ENCODE measurements at places on chromosomes 1 and 21.

DNA sequence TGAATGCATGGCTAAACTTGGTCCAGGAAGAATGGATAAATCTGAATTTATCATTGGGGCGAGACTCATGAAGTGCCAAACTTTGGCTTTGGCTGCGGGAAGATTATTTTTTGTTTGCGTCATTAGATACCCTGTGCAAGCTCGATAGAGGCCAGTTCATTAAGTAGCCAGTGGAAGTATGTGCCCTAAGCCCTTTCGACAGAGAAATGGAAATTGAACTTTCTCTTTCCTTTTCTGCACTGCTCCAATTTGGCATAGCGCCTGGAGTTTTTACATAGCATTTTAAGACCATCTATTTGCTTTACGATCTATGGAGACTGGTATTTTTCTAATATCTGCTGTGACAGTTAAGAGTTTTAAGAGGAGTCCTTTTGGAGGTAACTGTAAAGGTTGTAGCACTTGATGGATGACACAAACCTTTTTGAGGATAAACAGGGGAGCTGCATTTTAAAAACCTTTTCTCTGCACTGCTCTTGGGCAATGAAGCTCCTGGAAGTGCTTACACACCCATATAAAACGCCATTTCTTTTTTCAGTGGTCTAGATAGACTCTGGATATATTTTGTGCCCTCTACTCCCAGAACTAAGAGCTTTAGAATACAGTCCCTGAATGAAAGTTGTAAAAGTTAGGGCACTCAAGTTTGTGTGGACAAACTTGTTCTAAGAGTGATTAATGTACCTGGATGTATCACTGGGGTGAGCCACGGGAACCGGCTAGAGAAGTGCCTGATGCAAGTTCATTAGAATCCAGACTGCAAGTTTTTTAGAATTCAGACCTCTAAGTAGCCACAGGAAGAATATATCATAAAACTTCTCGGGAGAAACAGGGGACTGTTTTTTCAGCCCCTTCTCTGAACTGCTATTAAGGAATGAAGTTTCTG lies 41.3 kb upstream of the CFHR3 start:
- DNase-seq = no peak

DNA sequence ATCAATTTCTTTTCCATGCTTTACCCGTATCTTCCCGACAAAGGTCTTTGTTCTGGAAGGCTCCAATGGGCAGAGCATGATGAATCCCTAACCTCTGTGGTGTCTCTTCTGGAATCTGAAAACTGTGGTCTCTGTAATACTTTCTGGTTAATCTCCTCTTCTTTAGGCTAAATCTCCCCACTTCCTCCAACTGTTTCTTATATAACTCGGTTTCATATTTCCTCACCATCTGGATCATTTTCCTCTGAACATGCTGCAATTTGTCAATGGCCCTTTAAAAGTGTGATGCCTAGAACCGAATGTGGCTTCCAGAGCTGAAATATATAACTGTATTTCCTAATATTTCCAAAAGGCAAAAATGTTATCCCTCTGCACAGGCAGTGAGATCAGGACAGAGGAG lies 66.1 kb downstream of the ALG14 start:
- no peak for DNase-seq

DNA sequence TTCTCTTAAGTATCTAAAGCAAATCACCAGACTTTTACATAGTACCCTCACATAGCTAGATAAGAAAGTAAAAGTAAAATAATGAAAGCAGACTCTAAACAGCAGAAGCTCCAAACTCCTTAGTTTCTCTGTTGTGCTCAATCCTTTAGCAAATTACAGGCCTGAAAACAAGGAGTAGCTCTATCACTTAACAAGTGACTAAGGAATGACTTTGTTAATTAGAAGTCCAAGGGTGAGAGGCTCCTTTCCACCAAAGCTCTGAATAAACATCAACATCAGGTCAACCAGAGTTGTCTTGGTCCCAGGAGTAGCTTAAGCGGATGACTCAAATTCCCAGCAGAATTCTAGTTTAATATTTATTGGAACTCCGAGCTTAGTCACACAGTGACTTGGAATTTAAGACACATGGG lies 5.9 kb downstream of the NRIP1 start:
- no peak for DNase-seq

GRCh38 chr1:91673613-91674012 lies 173.0 kb downstream of the CDC7 start:
- DNase-seq = no peak

- no peak for DNase-seq
Observed at GRCh38 chr1:113369040-113369439, 21.3 kb upstream of the MAGI3 start.

- no peak for DNase-seq
Observed at GRCh38 chr1:165134431-165134830, 222.1 kb downstream of the LMX1A start.

- DNase-seq = no peak
Observed at GRCh38 chr1:43273708-43274107, 3.9 kb downstream of the TMEM125 start.

GRCh38 chr1:44698138-44698537 lies 23.6 kb downstream of the ARMH1 start:
- DNase-seq = no peak

GRCh38 chr1:93629101-93630059 lies 52.3 kb downstream of the BCAR3 start:
- DNase-seq = peak; percentile 42

DNA sequence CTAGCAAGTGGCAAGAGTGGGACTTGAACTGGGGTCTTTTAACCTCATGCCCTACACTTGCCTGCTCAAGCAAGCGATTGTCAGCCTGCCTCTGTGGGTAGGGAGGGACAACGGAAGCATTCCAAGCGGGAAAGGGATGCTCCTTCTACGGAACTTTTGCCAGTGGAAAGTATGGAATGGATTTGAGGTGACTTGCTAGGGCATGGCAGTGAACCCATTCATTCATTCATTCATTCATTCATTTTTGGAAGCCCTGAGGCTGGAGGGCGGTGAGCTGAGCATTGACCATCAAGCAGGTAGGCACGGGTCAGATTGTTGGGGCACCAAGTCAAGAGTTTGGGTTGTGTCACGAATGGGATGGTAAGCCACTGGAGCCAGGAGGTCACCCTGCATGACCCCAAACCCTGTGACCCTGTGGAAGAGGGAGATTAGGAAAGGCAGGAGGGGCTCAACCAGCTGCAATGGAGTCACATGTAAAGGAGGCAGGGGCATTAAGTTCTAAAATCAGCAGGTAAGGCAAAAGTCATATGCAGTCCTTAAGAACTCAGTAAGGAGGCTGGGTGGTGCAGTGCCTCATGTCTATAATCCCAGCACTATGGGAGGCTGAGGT lies 11.8 kb upstream of the CITED4 start:
- DNase-seq = no peak

DNA sequence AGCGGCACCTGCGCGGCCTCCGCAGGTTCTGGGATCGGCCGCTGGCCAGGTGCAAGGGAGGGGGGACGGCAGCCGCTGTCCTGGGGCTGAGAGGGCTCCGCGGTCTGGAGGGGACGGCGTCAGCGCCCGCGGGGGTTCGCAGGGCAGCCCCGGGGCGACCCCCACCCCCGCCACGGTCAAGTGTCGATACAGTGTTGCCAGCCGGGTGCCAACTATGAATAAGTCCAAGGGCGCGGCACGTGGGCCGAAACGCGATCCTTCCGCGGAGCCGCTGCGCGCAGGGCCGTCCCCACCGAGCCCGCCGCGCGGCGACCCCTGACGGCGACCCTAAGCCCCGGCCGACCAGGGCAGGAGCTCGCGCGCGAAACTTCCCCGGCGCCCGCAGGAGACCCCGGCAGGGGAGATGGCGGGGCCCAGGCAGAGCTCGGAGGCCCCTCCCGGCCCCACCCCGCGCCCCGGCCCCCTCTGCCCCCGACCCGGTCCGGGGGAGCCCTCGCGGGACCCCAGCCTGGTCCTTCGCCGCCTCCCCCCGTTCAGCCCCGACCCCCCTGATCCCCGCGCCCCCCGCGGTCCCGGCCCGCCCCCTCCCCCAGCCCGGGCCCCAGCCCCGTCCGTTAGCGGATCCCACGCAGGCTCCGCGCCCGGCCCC lies 586 bp upstream of the AGPAT3 start:
- peak; percentile 60 for DNase-seq

- DNase-seq = no peak
Observed at GRCh38 chr1:221174330-221174993, 295.2 kb downstream of the HLX start.

- no peak for DNase-seq
Observed at GRCh38 chr1:87265786-87266185, 62.9 kb upstream of the LMO4 start.

GRCh38 chr1:101653482-101653946 lies 343.2 kb downstream of the OLFM3 start:
- DNase-seq = no peak

DNA sequence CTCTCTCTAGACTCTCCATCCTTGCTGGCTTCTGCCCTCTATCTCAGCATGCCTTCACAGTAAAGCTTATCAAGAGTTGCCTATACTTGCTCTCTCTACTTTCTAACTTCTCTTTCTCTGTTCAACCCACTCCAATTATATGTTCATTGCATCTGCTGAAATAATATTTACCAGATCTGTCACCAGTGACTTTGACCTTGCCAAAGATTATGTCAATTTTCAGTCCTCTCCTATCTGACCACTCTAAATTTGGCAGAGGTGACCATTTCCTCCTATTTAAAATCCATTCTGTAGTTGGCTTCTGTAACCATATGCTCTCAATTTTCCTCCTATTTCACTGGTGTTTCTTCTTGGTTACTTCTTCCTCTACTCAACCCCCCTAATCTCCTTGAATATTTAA lies 38.8 kb upstream of the DR1 start:
- DNase-seq = no peak

DNA sequence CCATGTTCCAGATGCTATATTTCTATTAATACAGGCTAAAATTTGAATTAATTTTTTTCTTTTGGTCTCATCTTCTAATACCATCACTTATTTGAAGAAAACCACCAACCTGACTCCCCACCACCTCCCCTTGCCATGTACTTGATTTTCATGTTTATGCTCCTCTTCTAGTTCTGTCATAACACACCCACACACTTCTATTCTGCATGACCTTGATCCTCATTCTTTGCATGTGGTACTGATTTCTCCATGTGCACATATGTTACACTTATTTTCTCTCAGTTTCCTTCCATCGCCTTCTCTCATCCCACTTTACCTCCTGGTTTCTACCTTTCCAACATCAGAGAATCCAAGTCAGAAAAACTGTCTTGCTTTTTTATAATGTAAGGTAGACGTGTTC lies 78.9 kb upstream of the ARID1A start:
- DNase-seq = no peak

GRCh38 chr1:209882942-209883340 lies 55.1 kb upstream of the SYT14 start:
- DNase-seq = no peak

DNA sequence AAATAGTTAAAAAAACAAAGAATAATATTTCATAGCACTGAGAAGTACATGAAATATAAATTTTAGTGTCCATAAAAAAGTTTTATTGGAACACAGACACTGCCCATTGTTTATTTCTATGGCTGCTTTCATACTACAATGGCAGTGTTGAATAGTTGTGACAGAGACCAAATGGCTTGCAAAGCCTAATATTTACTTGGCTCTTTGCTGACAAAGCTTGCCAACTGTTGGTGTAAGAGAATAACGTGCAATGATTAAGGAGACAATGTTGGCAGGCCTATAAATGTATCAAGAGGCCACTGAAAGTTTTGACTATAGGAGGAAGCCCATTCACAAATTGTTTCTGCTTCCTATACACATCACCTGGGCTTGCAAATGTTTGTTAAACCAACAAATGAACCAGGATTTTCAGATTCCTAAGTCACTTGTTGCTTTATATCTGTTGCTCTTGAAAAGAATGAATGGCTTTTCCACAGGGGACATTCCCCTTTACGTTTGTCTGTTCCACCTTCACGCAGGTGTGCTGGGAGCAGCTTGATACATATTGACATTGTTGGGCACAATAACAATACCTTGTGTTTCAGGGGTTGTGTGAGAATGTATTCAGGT lies 5.5 kb upstream of the ST6GALNAC3 start:
- DNase-seq = no peak

DNA sequence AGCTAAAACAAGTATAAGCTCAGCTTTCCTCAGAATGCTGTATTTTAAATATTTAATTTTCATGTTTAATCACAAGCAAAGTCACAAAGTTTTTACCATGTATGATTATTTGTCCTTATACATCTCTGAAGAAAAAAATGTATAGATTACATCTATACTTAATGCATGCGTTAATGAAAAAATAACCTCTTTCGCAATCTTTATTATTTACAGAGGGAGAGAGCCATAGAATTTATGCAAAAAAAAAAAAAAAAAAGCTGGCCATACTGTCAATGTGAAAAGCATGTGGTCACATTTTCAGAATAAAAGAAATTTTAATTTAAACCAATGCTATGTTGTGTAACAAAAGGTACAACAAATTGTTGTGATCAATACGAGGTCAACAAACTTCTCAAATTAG lies 148.2 kb downstream of the AKT3 start:
- DNase-seq = no peak

DNA sequence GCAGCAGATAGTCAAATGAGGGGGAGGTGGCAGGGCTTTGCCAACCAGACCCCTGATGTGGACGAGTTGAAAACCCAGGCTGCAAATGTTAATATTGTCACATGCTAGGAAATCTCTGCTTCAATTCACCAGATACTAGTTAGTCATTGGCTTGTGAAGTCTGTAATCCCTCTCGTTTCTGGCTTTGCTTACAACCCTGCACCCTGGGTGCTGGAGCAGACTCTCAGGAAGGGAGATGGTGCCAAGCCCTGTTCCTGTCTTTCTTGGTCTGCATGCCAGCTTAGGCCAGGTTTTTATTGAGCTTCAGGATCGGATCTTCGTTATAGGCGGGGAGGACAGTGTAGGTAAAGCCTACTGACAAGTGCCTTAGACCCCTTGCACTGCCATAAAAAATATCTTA lies 53.3 kb downstream of the MDM4 start:
- DNase-seq = no peak

DNA sequence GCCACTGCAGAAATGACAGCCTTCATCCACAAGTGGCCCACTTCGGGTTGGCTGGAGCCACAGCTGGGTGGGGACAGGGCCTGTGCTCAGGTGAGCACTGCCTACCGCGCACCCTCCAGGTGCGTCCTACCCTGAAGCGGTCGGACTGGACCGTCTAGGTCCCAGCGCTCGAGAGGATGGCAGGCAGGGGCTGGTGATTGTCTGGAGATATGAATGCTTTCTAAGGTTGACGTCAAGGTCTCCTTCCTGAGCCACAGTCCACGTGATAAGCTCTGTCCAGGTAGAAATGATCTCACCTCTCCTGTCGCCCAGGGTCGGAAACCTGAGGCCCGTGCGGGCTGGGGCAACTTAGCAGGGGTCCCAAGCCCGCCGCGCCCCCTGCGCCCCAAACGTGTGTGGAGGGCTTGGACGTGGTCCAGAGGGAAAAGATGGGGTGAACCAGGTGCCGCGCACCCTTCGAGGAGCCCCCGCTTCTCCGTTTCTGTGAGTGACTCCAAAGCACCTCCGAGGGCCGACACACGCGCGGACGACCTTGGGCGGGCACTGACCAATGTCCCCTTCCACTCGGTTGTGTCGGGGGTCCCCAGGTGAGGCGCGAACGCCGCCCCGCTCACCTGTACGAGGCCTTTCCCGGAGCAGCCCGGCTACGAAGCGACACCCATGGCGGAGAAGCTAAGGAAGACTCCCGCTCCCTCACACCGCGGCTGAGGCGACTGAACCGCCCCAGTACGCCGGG lies 853 bp upstream of the DOP1B start:
- DNase-seq = no peak

GRCh38 chr1:1038694-1039093 lies 18.8 kb downstream of the AGRN start:
- DNase-seq = no peak
